ENCODE measurements at places on chromosomes 6 and 20. TPM values are rescaled to one million over a fixed set of nuclear protein-coding genes. Genes with fewer than 3 reads are reported as not detected.

Gene BACH2
- total RNA-seq, result 3.1 TPM

Gene BPIFA1
- not detected for total RNA-seq

Gene B3GAT2
- 0.05 TPM for total RNA-seq

Gene SLC24A3
- 0.35 TPM for total RNA-seq

- DNase-seq, result no peak
Observed at GRCh38 chr6:33390767-33391277, 801 bp upstream of the KIFC1 start.

GRCh38 chr6:168128631-168129291, 49.7 kb upstream of the FRMD1 start:
- DNase-seq, result peak; percentile 32

DNA sequence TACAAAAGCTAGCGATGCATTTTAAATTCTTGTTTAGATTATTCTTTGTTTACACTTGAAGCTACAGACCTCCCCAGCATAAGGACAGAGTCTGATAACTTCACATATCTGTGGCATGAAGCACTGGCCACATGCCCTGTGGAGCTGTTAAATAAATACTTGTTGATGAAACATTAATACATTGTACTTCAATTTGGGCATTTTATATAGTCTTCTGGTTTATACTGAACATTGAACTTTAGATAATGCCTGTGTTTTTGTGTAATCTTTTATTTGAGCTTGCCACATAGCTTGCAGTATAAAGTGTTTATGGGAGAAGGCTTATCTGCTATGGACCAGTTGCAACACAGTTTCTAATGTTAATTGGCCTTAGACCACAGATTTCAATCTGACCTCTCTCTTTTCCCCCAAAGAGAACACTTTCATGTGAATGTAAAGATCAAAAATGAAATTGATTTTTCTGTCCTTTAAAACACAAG, 48.2 kb downstream of the FRK start:
- DNase-seq, result peak; percentile 58
